ENCODE measurements at places on chromosomes 3 and 15.

DNA sequence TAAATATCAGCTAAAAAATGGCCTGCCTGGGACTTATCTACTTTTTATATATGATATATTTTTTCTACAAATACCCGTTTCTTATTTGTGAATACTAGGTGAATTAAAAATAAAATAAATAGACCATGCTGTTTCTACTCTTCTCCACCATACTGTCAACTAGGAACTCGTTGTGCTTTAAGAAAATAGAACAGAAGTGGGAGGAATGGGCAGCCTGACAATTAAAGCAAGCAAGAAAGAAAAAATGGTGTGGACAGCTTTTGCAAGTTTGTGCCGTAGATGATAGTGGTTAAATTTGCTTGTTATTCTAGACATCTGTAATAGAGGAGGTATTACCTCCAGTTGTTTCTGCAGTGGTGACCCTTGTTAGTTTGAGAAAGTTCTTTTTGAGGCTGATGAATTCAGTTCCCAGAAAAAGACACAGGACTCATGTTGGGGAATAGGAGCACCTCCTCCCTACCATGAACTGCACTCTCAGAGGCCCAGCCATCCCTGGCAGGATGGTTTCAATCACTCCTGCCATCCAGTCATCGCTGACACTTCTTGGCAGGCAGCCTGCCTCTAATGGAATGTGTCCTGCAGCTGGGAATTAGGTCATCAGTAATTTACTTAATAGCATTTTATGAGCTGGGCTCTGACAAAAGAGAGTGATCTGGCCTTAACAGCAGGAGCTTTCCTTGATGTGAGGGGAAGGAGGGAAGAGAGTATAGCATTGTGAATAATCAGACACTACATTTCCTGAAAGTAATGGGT is 105.0 kb upstream of the GAP43 start:
- peak; percentile 76 for DNase-seq

DNA sequence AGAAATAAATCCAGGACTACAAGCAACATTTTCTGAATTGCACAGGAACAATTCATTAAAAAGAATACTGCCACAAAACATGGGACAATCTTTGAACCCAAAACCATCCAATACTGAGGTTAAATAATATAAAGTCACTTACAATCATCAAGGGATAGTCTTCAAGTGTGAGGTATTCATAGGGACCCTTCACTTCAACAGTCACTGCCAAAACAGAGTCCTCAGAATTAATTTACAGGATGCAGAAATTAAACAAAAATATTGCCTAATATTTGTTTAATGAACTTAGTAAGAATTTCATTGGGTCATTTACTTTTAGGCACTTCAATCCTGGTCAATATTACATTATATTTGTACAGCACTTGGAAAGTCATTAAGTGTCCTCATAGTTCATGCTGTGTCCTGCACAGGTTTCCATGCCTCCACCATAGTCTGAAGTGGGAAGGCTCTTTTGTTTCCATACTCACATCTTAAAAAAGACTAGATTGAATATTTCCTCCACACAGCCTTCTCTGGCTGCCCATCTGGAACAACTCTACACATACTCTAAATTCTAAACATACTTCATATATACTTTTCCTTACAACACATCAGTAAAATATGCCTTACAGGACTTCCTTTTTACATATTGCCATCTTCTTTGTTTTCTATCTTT is 31.6 kb upstream of the VPS39 start:
- DNase-seq: no peak

- no peak for DNase-seq
Observed at GRCh38 chr15:89783861-89784685, 7.9 kb downstream of the MESP2 start.

GRCh38 chr15:36831904-36832287 is 252.5 kb downstream of the CDIN1 start:
- no peak for DNase-seq

DNA sequence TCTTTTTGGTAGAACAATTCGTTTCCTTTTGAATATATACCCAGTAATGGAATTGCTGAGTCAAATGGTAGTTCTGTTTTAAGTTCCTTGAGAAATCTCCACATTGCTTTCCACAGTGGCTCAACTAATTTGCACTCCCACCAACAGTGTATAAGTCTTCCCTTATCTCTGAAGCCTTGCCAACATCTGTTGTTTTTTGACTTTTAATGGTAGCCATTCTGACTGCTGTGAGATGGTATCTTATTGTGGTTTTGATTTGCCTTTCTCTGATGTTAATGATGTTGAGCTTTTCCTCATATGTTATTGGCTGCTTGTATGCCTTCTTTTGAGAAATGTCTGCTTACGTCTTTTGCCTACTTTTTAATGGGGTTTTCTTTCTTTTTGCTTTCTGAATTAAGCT is 270.6 kb upstream of the MEIS2 start:
- no peak for DNase-seq

DNA sequence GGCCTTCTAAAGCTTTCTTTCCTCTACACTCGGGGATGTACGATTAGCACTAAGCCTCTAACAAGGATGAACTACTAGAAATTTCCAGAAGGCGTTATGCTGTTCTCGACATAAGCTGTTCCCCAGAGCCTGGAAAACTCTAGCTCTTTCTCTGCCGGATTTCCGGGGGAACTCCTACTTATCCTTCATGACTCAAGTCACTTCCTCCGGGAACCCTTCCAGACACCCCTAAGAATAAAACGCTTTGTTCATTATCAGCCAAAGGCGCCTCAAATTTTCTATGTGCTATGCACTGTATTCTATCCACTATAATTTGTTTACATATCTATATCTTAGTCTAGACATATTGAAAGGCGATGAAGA is 455 bp upstream of the SNAP23 start:
- DNase-seq: peak; percentile 58

DNA sequence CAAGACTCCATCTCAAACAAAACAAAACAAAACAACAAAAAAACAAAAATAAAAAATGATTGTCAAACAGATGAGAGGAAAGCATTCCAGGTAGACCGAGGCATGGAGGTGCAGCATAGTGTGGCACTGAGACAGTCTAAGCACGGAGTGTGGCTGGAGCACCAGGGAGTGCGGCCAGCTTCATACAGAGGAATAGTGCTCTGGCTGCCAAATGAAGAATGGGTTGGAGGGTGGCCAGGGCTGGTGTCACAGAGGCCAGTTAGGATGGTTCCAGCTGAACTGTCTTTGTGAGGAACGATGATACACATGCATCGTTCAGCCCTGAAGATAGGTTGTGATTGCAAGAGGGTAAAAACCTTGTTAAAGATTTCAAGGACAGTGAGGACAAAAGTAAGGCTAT is 28.3 kb downstream of the MITF start:
- peak; percentile 54 for DNase-seq

DNA sequence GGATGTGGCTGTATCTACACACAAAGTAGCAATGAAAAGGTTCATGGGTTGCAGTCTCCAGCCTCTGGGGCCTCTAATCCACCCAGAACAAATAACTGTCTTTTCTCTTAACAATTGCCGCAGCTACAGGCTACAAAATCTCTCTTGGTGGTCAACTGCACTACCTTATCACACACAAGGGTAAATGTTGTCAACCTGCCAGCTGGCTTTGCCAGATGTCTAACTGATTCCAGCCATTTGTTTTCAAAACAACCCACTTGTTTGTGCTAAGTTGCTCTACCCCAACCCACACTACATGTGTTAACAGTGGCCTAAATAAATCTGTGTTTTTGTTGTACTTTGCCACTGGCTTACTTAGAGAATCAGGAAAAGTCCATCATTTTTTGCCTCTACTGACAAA is 447.3 kb downstream of the TAFA4 start:
- no peak for DNase-seq

GRCh38 chr15:52383100-52383588 is 87.5 kb upstream of the MYO5C start:
- no peak for DNase-seq

DNA sequence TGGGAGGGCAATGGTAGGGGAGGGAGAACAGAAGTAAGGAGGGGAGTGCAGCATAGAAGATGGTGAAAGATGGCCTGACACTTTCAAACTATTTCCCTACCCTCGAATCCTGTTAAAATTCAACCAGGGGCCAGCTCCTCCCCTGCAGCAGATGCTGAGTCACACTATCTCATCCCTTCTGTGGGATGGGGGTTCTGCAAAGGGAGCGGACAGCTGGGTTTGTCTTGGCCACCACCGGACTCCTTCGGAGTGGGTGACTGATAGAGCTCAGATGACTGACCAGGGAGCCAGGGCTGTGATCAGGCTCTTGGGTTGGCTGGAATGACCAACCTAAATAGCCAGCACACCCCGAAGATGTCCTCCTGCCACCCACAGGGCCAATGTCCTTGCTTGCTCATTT is 33.6 kb upstream of the TMCC1 start:
- no peak for DNase-seq

- peak; percentile 50 for DNase-seq
Observed at GRCh38 chr3:32422943-32423342, 31.3 kb downstream of the CMTM7 start.

DNA sequence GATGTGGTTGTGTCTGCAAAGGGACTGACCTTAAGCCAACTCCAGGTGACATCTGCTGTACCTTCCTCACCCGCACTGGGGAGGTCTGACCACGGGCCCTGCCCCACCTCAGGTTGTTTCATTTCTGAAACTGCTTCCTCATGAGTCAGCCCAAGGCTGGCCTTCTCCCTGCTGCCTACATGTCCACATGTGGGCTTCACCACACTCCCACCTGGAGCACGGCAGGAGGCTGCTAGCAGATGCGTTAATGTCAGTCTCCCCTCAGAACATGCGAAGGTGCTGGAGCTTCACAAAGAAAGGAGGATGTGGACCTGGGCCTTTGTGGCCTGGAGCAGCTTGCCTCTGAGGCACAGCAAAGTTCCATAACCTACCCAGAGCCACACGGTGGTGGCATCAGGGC is 69.4 kb upstream of the PLXNA1 start:
- no peak for DNase-seq

GRCh38 chr15:61974118-61974517 is 86.1 kb downstream of the VPS13C start:
- no peak for DNase-seq

DNA sequence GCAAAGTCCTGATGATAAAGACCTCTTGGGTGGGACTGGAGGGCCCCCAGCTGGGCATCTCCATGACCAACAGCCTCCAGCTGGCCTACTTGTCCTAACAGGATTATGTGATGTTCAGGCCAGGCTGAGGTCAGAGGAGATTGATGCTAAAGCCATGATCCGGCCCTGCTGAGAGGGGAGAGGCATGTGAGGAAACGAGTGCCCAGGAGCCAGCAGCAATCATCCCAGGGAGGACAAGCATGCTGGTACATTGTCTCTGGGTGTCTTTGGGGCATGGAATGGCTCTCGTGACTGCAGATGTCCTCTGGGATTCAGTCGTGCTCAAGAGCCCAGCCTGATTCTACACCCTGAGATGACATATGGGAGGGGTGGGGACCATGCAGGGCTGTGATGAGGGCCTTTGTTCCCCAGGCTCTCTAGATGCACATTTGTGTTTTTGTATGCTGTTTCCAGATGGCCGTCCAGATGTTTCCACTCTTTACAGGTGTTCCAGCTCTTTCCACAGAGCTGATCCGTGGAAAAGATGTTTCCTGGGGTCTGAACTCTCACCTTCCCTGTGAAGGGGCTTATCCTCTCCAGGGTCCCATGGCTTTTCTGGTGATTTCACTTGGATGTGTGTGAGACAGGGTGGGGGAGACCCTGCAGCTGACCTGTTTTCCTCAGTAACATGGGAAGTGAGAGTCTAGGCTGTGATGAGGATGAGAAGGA is 20.2 kb downstream of the SLC24A1 start:
- DNase-seq: no peak

DNA sequence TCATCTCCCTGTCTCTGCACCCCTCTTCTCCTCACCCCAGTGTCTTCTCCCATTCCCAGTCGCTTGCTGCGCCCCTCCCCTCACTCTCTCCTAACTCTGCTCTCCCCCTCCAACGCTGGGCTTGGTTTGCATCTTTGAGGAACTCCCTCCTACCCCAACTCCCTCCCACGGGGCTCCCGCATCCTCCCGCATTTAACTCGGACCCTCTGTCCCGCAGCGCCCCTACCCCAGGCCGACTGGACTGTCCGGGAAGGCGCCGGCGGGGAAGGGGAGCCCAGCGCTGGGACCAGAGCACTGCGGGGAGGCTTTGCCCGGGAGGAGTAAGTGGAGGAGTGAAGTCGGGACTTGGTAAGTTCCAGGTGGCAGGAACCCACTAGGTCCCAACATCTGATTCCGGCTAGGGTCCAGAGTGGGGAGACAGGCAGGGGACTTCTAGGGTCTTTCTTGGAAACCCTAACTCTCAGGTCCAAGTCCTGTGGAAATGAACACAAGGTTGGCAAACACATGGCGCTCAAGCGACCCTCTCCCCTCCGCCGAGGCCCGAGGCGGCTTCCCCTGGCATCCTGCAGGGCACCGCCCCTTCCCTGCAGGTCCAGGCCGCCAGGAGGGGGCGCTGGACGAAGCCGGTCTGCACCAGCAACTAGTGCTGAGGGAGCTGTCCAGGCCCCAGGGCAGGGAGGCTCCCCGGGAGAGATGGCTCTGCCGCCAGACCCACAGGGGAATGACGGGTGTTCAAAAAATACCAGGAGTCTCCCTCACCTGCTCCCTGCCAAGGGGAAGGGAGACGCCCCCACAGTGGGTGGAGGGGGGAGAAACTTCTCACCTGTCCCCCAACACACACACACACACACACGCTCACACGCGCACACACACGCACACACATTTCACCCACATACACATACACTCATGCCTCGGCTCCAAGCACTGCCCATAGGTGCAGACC is 53.2 kb downstream of the LHFPL4 start:
- DNase-seq: peak; percentile 59

GRCh38 chr3:31284776-31285175 is 247.9 kb upstream of the STT3B start:
- DNase-seq: no peak

- no peak for DNase-seq
Observed at GRCh38 chr3:28901018-28901417, 379.9 kb upstream of the RBMS3 start.

DNA sequence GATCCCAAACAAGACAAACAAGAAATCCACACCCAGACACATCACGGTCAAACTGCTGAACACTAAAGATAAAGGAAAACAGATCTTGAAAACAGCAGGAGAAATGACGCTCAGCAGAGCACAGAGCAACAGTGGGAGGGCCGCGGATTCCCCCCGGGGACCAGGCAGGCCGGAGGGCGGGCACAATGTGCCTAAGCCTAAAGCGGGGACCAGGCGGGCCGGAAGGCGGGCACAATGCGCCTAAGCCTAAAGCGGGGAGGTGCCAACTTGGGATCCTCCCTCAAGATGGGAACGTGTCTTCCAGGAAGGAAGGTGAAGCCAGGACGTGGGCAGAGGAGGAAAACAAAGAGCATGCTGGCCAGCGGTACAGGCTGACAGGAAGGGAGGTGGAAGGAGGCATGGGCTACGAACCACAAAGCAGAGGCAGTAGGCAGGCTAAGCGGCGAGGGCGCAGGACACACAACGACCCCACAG is 31.1 kb downstream of the CYFIP1 start:
- DNase-seq: peak; percentile 59

GRCh38 chr3:162492446-162493081 is 996.0 kb downstream of the OTOL1 start:
- no peak for DNase-seq

- DNase-seq: no peak
Observed at GRCh38 chr15:74405823-74406222, 27.9 kb downstream of the SEMA7A start.
